Naive thymus-derived CD4-positive, alpha-beta T cell (primary cell): ENCODE measurements at places on chromosomes 2 and 18.

DNA sequence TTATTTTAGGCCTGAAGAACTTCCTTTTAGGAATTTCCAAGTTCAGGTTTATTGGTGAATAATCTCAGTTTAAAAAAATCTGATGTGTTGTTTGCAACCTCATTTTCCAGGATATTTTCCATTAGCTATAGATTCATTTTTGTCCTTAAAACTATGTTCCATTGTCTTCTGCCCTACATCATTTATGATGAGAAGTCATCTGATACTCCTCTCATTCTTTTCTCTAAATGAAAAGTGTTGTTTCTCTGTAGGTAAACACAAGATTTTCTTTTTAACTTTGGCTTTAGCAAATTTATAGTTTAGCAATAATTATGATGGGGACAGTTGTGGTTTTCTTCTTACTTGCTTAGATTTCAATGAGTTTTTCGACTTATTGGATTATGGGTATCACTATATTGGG, 427.3 kb downstream of the DCDC2C start:
- H3K4me3 ChIP-seq: no peak overlapping the region
- no peaks in the 10 kb centered on the region for H3K36me3 ChIP-seq
- DNase-seq: no peak
- H3K4me1 ChIP-seq: no peaks in the 10 kb centered on the region
- no peak overlapping the region for H3K27ac ChIP-seq

- no peak for DNase-seq
- H3K4me1 ChIP-seq: no peaks in the 10 kb centered on the region
- H3K27ac ChIP-seq: no peak overlapping the region
- H3K36me3 ChIP-seq: no peaks in the 10 kb centered on the region
- H3K27me3 ChIP-seq: no peaks in the 10 kb centered on the region
These were observed 86.4 kb upstream of the MAP4K3 start for GRCh38 chr2:39523308-39524044.

DNA sequence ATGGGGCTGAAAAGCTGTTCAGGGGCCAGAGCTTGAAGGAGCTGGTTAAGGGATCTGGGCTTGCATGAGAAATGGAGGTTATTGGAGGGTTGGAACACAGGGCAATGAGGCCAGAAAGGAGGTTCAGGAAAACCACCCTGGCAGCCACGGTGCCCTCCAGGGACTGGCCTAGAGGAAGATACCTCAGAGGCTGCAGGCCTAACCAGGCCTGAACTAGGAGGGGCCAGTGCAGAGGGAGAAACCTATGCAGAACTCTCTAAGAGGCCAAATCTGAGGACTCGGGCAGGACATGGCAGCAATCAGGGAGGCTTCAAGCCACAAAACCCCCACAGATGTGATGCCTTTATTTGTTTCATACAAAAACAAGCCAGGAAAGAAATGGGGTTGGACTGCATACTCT, 66.8 kb downstream of the BIN1 start:
- no peaks in the 10 kb centered on the region for H3K36me3 ChIP-seq
- no peaks in the 10 kb centered on the region for H3K27me3 ChIP-seq
- no peak overlapping the region for H3K4me3 ChIP-seq
- H3K4me1 ChIP-seq: no peaks in the 10 kb centered on the region

GRCh38 chr2:135916207-135916606, 40.0 kb upstream of the MCM6 start:
- H3K27me3 ChIP-seq: no peaks in the 10 kb centered on the region
- H3K27ac ChIP-seq: no peak overlapping the region
- H3K36me3 ChIP-seq: no peaks in the 10 kb centered on the region
- H3K4me1 ChIP-seq: no peaks in the 10 kb centered on the region
- DNase-seq: peak; percentile 56

GRCh38 chr2:219901155-219901554, 273.7 kb downstream of the SLC4A3 start:
- H3K4me1 ChIP-seq: no peaks in the 10 kb centered on the region
- DNase-seq: no peak
- no peaks in the 10 kb centered on the region for H3K27me3 ChIP-seq

DNA sequence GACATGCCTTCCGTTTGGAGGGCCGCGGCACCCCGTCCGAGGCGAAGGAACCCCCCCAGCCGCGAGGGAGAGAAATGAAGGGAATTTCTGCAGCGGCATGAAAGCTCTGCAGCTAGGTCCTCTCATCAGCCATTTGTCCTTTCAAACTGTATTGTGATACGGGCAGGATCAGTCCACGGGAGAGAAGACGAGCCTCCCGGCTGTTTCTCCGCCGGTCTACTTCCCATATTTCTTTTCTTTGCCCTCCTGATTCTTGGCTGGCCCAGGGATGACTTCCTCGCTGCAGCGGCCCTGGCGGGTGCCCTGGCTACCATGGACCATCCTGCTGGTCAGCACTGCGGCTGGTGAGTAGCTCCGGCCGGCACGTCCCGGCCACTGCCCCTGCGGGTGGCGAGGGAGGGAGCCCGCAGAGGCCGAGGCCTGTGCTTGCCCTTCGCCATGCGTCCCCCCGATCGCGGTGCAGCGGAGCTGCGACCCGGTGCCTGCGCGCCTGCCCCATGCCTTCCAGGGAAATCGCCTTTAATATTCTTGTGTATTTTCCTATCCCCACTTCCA, 1.2 kb downstream of the BMPR2 start:
- H3K4me1 ChIP-seq: peaks cover 9% of the 10 kb centered on the region
- H3K4me3 ChIP-seq: peak overlapping the region; percentile 95
- H3K27ac ChIP-seq: peak overlapping the region; percentile 81
- peak; percentile 15 for DNase-seq
- H3K36me3 ChIP-seq: no peaks in the 10 kb centered on the region

DNA sequence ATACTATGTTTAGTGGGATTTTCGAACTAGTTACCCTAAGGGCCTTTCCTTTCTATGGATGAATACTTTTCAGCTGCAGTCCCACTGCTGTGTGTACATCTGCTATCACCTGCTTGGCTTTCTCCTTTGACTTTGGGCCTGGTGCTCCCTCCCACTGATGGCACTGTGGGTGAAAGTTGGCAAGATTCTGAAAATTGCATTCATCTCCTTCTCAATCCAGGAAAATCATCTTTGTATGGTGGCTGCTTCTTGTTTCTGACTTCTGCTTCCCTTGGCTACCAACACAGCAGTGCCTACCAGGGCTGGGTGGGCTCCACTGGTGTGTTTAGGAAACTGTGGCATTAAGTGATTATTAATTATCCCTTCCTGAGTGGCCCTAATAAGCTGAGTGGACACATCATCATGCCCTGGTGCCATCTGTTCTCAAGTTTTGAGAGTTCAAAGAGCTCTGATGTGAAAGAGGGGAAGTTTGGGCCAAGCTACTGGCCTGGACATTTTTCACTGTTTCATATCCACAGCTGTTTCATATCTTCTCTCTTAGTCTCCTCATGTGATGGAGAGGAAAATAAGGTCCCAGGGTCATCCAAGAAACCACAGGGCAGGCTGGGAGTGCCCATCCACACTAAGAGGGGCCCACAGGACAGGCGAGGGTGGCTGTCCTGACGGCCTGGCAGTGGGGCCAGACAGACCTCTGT, 16.7 kb downstream of the HK2 start:
- peak overlapping the region; percentile 68 for H3K27ac ChIP-seq
- H3K27me3 ChIP-seq: no peaks in the 10 kb centered on the region
- no peaks in the 10 kb centered on the region for H3K36me3 ChIP-seq

GRCh38 chr2:40372283-40372985, 79.5 kb downstream of the SLC8A1 start:
- H3K27ac ChIP-seq: no peak overlapping the region
- H3K4me3 ChIP-seq: no peak overlapping the region
- no peak for DNase-seq
- no peaks in the 10 kb centered on the region for H3K36me3 ChIP-seq
- H3K4me1 ChIP-seq: no peaks in the 10 kb centered on the region

GRCh38 chr2:143475041-143475776, 346.0 kb downstream of the ARHGAP15 start:
- no peak for DNase-seq
- H3K4me3 ChIP-seq: no peak overlapping the region
- no peaks in the 10 kb centered on the region for H3K27me3 ChIP-seq
- no peaks in the 10 kb centered on the region for H3K4me1 ChIP-seq

DNA sequence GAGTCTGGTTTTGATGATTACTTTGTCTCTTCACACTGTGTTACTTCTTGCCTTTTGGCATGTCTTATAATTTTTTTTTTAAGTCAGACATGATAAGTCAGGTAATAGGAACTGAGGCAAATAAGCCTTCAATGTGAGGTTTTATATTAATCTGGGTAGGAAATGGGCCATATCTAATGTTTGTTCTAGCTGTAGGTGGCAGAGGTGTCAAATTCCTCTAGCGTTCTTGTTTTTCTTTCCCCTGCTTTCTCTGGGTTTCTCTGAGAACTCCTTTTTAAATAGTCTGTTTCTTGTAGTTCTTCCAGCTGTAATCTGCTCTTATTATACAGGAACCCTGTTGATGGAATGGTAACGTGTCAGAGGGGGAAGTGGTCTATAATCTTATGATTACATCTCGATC, 5.7 kb downstream of the SP140 start:
- no peak for DNase-seq
- H3K4me1 ChIP-seq: peaks cover 39% of the 10 kb centered on the region
- H3K36me3 ChIP-seq: no peaks in the 10 kb centered on the region
- H3K27me3 ChIP-seq: no peaks in the 10 kb centered on the region
- no peak overlapping the region for H3K4me3 ChIP-seq

GRCh38 chr2:85995648-85996529, 107.1 kb upstream of the ST3GAL5 start:
- H3K4me3 ChIP-seq: no peak overlapping the region
- no peaks in the 10 kb centered on the region for H3K27me3 ChIP-seq
- no peak for DNase-seq
- H3K27ac ChIP-seq: no peak overlapping the region

DNA sequence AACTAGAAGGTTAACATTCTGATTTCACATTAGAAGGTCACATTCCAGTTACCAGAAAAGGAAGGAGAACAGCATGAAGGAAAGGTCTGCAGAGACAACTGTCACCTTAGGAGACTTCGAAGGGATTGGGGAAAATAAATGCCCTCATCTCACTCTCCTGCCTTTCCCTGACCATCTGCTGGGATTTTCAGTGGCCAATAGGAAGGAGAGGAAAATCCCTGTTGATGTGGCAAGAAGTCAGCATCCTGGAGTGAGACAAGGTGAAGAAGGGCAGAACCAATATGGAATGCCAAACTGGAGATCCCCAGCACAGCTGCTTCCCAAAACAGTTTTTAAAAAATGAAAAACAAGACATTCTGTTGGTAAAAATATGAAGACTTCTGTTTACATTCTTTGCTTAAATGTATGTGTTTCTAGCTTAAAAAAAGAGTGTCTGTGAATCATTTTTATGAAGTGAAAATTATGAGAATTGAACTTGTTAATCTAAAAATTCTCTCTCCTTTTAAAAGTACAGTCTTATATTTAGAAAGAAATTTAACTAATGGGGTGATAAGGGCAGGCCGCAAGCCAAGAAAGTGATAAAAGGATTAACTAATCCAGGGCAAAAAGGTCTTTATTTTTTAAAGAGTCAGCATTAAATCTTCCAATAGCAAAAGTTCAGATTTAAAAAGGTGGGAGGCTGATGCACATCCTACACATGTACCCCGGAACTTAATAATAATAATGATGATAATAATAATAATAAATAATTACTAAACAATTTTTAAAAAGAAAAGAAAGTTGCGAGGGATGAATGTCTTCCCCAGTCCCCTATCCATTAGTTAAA, 160.6 kb upstream of the DOK6 start:
- H3K27me3 ChIP-seq: no peaks in the 10 kb centered on the region
- no peaks in the 10 kb centered on the region for H3K4me1 ChIP-seq
- no peak for DNase-seq
- H3K36me3 ChIP-seq: no peaks in the 10 kb centered on the region
- no peak overlapping the region for H3K4me3 ChIP-seq

DNA sequence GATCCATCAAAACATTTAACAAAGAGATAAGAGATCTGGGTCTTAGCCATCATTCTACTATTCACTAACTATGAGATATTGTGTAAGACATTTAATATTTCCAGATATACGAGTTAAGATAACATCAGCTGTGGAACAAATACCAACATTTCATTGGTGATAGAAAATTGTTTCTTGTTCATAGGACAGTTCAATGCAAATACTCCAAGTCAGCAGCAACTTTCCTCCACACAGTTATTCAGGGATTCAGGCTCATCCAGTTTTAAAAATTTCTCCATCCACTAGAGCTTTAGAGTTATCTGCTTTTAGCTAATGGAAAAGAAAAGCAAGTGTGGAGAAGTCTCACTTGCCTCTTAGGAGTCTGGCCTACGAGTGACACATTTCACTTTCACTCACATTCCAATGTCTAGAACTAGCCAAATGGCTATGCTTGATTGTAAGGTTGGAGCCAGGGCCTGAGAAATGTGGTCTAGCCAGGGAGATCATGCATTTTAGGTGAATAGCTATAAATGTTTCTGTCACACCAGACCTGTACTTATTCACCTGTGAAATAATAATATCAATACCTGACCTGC, 119.3 kb upstream of the MAPRE2 start:
- H3K4me1 ChIP-seq: no peaks in the 10 kb centered on the region
- DNase-seq: no peak
- no peak overlapping the region for H3K4me3 ChIP-seq
- no peaks in the 10 kb centered on the region for H3K36me3 ChIP-seq
- H3K27ac ChIP-seq: no peak overlapping the region
- no peaks in the 10 kb centered on the region for H3K27me3 ChIP-seq

GRCh38 chr2:26456440-26457250, 21.3 kb downstream of the OTOF start:
- H3K4me1 ChIP-seq: no peaks in the 10 kb centered on the region
- H3K36me3 ChIP-seq: no peaks in the 10 kb centered on the region
- DNase-seq: no peak
- H3K27ac ChIP-seq: no peak overlapping the region

DNA sequence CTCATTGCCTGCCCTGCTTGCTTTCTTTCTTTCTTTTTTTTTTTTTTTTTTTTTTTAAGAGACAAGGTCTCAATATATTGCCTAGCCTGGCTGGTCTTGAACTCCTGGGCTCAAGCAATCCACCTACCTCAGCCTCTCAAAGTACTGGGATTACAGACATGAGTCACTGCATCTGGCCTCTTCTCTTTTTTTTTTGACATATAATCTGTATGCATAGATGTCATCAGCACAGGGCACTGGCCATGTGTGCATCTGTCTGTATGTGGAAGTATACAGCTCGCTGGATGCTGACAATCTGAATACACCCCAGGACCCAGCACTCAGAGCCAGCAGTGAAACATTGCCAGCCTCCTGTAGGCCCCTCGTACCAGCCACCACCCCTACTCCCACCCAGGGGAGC, 49.5 kb downstream of the TFCP2L1 start:
- H3K27ac ChIP-seq: no peak overlapping the region
- no peak for DNase-seq
- H3K27me3 ChIP-seq: no peaks in the 10 kb centered on the region
- H3K36me3 ChIP-seq: no peaks in the 10 kb centered on the region

DNA sequence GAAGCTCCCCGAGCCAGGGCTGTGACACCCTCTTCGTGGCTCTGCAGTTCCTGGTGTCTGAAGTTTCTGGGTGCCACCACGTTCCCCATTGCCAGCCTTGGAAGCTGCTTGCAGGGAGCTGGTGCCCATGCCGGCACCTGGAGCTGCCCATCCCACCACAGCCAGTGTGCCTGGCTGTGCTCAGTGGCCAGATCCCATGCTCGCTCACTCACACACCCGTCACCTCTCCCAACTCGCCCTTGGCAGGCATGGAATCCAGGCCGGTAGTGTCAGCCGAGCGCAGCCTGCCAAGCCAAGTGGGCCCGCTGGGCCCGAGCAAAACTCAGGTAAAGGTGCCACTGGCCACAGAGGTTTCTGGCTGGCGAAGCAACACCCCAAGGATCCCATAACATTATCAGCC, 370.2 kb downstream of the PTPRM start:
- no peak overlapping the region for H3K4me3 ChIP-seq
- no peak overlapping the region for H3K27ac ChIP-seq
- H3K4me1 ChIP-seq: no peaks in the 10 kb centered on the region
- DNase-seq: no peak
- no peaks in the 10 kb centered on the region for H3K27me3 ChIP-seq
- H3K36me3 ChIP-seq: no peaks in the 10 kb centered on the region

- no peaks in the 10 kb centered on the region for H3K4me1 ChIP-seq
- no peak for DNase-seq
- H3K4me3 ChIP-seq: no peak overlapping the region
- H3K36me3 ChIP-seq: no peaks in the 10 kb centered on the region
These were observed 26.2 kb downstream of the PTPRM start for GRCh38 chr18:7593218-7593819.
